NCI-H1048 (cell line): ENCODE measurements at places on chromosomes 7 and 10.

DNA sequence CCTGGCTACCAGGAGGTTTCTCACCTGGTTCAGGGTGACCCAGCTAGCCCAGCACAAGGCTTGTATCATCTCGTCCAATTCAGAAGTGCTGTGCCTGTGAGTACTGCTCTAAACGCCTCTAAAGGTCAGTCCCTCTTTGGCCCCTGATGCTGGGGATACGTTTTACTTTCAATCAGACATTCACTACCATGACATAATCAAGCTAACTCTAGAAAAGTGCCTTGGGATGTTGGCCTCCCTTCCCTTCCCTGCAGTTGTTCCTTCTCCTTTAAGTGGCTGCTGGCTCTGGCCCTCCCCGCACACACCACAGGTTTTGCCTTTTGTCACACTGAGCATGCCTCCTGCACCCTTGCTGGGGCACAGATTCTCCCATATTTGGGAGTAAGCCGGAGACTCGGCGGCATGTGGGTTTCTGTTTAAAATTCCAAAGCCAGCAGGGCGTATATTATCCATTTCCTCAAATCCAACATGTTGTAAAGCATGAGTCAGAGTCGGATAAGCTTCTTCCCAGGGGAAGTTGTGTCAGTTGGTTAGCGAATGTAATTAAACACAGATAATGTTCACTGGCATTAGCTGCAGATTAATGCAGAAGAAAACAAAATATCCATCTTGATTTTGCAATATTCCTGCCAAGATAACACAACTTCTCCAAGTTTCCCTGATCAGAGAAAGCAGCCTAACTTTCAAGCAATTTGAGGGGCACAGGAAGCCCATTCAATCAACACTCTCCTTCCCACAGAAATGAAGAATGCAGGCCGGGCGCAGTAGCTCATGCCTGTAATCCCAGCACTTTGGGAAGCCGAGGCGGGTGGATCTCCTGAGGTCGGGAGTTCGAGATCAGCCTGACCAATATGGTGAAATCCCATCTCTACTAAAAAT, 31.8 kb upstream of the VCL start:
- peak; percentile 28 for DNase-seq

DNA sequence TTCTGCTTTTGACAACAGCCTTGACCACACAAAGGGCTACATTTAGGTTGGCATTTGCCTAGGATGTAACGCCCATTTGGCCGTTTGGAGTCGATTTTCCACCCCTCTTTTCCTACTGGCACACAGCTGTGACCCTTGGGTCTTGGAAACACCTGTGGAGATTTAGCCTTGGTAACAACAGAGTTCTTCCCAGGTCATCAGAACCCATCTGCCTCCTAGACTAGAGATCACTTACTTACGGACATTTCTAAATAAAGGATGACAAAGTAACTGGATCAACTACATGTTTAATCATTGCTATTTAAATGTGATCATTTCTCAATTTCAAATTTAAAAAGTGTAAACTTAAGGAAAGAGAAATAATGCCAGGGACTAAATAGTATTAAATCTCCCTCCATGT, 42.0 kb upstream of the SVIL start:
- no peak for DNase-seq

GRCh38 chr10:2340831-2341647, 603.7 kb upstream of the ADARB2 start:
- no peak for DNase-seq

DNA sequence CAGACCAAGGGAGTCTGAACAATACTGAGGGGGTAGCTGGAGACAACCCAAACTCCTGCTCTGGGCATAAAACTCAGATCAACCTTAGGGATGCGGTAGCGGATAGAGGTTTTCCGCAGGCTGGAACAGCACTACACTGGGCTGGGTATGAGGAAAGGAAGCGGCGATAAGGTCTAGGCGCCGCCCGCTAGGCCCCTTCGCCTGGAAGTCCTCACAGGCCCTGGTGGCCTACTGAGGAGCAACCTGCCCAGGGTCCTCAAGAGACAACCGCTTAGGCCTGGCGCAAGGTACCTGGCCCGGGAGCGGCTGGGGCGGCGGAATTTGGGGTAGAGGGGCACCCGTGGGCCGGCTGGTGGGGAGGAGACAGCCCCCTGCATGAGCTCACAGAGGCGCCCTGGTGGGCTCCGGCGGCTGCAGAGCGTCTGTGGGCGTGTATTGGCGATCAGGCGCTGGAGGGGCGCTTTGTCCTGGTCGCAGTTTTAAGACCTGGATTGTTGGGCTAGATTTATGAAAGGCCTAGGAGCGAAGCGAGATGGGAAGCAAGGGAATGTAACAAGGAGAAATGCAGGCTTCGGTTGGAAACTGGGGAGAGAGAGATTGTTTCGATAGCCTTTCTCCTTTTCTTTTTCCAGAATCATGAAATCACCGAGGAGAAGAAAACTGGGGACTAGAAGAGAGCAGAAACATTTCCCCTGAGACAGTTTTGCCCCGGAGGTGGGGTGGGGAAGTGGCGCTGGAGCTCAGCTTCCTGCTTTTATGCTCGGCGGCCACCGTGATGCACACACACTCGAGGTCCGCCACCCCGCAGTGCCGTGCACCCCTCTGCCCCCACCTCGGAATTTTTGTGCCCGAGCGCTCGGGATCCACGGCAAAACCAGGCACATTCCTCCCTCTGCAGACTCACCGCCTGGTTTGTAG, 2.4 kb upstream of the NKX2-3 start:
- DNase-seq, result no peak

- no peak for DNase-seq
Measured at GRCh38 chr7:2231992-2232765, 566 bp downstream of the MAD1L1 start.

DNA sequence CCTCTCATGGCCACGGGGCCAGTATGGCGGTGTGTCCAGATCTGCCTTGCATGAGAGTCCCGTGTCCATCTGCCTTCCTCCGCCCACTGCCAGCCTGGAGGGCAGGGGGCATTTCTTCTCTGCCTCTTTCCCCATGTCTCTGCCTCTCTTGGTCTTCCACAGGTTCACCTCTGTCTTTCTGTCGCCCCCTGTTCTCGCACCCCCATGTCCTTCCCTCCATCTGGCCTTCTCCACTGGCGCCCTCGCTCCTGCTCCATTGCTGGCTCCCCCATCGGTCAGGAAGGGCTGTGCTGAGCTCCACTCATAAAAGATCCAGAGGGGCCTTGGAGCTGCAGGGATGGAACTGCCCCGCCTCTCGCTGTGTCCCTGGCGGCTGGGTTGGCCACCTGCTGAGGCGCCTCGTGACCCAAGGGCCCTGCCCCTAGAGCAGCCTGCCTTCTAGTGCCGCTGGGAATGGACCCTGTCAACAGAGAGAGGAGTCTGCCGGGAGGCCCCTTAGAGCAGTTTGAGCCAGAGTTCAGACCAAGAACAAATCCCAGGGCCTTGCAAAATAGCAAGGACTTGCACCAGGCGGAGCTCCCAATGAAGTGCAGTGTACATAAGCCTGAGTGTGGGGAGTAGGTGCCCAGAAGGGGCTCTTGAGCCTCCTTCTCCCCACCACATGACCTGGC, 42.0 kb downstream of the GOLGA7B start:
- DNase-seq, result no peak
